ENCODE measurements at places on chromosomes 5 and 9.

GRCh38 chr5:79105868-79106267 is 5.7 kb upstream of the BHMT start:
- no peak for DNase-seq

DNA sequence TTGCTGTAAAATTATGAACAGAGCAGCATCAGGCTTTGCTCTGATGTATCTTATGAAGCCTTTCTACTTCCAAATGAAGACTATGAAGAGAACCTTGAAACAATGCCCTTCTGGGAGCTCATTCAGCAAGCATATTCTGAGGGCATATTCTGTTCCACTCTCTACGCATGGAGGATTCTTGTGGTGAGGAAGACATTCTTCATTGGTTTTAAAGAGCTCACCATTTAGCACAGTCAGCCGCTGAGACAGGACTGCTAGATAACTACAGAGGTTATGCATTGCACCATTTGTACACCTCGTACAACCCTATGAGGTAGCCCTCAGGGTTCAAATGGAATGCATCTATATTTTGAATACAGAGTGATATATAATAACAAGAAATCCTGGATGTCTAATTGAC is 61.0 kb downstream of the INVS start:
- DNase-seq = no peak

- DNase-seq = no peak
These were observed 214.7 kb downstream of the DENND1A start for GRCh38 chr9:123715258-123715657.

DNA sequence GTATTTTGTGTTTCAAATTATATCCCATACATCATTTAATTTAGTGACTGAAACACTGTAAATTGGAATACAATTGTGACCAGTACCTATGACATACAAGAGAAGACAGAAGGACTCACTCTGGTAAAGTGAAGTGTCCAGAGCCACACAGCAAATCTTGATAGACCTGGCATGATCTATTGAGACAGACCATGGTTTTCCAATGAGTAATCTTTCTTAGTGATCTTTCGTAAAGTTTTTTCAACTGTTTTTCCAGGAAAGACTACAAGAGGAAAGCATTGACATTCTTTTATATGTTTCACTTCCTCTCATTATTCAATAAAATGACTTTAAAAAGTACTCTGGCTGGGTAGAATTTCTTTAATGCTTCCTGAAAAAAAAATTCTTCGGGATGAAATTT is 43.3 kb upstream of the ALDH1A1 start:
- no peak for DNase-seq

DNA sequence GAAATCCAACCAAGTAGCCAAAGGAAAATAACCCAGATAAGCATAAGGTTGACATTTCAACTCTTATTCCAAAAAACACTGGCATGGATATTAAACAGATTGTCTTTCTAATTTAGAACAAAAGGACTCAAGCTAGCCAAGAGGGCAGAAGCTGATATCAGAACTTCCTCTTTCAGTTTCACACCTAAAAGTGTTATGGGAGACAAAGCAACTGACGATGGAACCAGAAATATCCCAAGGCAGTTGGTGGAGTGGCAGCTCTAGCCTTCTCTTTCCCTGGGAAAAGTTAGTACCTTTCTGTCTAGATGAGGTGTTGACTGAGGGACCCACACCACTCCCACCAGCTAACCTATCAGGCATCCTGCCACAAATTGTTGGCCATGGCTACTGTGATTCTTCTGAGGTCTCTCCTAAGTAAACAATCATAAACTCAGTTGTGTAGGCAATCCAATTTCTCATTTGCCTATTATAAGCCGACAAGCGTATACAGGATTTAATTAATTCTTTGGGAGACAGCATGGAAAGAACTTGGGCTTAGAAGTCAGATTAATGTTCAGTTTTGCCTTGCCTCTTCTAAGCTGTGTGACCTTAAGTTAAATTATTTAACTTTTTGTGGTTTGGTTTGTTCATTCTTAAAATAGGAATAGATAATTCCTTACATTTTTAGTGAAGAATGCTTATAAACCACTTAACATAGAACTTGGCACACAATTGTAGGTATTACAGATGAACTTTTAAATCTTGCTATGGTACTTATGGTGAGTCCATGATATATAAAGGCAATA is 110.9 kb upstream of the ADAMTSL1 start:
- DNase-seq = no peak

DNA sequence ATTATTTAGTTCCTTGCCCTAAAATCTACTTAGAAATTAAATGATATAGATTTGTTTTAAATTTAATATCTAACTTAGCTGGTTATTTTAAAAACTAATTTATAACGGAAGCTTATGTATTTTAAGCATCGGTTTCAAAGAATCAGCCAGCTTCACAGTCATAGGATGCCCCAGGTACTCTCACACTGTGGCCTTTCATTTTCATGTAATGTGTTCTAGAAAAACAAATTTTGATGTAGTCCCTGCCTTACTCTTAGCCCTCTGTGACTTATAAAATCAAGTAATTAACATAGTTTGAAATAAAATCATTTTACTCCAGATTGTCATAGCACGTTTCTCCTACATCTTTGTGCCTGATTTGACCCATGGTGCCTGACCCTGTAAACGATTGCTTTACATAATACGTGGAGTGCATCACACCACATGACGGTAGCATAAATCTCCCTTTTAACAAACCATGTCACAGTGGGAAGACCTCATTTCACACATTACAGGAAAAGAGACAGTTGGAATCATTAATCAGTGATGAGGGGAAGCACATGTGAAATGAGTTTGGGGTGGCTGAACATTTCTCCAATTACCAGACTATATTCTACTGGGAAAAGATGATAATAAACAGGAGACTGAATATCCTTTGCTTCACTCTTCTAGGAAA is 731.5 kb upstream of the CDH9 start:
- DNase-seq = no peak

- DNase-seq = no peak
These were observed 10.7 kb downstream of the ALAD start for GRCh38 chr9:113390192-113390960.

DNA sequence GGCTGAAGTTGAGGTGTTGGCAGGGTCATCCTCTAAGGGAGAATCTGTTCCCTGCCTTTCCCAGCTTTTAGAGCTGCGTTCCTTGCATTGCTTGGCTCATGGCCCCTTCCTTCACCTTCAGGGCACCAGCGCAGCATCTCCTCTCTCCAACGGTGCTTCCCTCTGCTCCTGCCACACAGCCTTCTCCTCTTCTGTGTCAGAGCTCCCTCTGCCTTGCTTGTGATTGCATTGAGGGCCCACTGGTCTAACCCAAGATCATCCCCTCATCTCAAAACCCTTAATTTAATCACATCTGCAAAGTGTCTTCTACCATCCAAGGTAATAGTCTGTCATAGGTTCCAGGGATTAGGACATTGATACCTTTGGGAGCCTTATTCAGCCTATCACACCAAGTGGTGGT is 205.7 kb upstream of the TBCA start:
- no peak for DNase-seq

GRCh38 chr9:12748016-12748415 is 26.8 kb upstream of the LURAP1L start:
- DNase-seq = peak; percentile 15

DNA sequence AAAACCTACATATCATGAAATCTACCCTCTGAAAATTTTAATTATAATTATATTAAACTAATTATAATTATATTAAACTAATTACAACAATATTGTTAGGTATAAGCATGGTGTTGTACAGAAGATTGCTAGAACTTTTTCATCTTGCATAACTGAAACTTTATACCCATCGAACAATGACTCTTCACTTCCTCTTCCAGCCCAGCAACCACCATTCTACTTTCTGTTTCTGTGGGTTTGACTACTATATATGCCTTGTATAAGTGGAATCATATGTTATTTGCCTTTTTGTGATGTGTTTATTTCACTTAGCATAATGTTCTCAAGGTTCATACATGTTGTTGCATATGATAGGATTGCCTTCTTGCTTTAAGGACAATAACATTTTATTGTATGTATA is 274.2 kb upstream of the CCNH start:
- no peak for DNase-seq

DNA sequence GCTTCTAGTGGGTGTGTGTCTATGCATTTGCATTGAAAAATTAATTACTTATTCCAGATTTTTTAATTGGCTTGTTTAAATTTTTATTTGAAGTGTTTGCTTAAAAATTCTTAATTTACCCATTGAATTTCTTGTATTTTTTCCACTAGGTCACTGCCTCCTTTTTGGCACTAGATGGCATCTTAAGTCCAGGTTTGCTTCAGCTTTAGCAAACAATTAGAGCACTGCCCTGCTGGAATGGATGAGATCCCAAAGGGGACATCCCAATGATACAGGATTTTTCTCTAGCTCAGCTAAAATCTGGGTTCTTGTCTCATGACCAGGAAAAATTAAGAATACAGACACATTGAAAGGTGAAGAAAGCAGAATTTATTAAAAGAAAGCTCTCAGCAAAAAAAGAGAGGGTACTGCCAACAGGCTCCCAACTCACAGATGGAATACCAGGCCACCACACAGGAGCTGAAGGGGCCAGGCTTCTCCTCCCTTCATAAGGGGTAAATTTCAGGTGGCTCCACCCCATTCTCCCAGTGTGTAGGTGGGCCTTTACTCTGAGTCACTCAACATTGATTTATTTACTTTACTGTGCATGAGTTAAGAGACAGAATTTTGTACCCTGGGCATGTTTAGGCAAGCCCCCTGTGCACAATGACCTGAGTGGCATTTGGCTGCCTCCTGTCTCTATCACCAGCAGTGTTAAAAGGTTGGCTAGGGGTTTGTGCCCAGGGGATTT is 532.4 kb downstream of the ANXA1 start:
- DNase-seq = peak; percentile 49

DNA sequence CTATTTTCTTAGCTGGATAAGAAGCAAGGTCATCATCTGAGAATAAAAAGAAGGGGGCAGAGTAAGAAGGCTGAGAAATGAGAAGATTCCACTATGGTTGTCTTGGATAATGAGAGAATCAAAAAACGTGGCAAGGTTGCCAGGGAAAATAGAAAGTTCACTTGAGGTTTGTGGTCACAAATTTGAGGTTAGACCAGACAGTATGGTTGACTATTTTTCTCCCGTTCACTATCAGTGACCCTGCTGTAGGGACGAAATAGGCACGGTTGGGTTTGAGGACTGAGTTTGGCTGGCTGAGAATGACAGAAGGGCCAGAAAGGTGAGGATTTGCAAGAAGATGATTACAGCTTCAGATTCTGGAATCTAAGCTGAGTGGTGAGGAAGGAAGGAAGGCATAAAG is 266.0 kb upstream of the ZNF462 start:
- DNase-seq = no peak

DNA sequence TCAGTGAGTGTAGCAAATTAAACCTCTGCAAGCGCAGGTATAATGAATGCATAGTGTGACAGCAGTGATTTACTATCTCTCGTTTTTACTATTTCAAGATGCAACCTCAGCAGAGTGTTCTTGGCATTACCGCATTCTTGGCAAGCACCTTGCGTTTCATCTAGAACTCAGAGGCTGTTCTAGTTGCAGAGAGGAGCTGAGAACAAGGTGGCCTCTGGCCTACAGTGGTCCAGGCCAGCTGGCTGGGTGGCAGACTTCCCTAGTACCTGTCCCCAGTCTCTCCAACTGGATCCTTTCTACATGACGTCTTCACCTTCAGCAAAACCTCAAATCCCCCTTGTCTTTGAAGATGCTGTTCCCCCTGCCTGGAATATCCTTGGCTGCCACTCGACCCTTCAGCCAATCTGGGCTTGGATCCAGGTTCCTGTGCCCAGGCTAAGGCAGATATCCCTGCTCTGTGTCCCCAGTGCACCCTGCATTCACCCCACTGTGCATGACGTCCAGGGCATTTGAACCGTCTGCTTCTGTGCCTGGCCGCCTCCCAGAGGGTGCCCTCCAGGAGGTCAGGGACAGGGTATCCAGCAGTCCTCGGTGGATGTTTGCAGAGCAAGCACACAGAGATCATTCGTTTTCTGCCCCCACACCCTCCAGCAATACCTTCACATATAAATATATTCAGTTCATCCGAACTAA is 120.4 kb upstream of the CPEB4 start:
- DNase-seq = no peak

DNA sequence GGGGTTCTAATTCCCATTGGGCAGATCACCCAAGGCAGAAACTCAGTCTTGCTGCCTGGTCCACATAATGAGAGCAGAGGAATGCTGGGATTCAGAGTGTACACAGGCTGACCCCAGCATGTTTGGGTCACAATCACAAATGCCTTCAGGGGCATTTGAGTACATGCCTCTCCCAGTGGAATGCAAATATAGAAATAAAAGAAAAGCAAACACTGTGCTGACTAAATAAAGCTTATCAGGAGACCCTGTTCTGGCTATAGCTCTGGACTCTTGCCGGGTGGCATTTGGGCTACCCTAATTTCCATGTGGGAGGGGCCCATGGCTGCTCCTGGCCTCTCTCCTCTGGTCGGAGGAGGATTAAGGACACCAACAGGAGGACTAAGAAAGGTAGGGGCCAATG is 121.4 kb downstream of the DOCK8 start:
- DNase-seq = no peak

GRCh38 chr5:109656829-109657228 is 32.9 kb upstream of the MAN2A1 start:
- peak; percentile 95 for DNase-seq

DNA sequence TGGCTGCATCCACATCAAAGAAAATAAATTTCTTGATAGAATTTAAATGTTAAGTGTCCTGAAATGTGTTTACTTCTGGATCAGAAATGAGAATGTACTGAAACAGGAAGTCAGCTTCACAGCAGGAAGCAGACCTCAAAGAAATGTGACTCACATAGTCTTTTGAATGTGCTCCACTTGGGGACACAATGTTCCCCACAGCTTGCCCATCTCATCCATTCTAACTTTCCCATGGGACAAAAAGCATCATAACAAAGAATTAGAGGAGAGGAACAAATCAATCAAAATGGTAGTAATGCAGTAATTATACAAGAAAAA is 85.7 kb downstream of the GRAMD2B start:
- peak; percentile 38 for DNase-seq

GRCh38 chr5:79005151-79005550 is 20.0 kb upstream of the ARSB start:
- DNase-seq = no peak

- no peak for DNase-seq
These were observed 8.5 kb upstream of the C9orf72 start for GRCh38 chr9:27581826-27582225.

- peak; percentile 92 for DNase-seq
These were observed at the start of gene NDFIP1 for GRCh38 chr5:142108432-142109330. Gene NDFIP1 (plus strand): TSS chr5:142108779. CDS start chr5:142108975, 196 bp downstream.

DNA sequence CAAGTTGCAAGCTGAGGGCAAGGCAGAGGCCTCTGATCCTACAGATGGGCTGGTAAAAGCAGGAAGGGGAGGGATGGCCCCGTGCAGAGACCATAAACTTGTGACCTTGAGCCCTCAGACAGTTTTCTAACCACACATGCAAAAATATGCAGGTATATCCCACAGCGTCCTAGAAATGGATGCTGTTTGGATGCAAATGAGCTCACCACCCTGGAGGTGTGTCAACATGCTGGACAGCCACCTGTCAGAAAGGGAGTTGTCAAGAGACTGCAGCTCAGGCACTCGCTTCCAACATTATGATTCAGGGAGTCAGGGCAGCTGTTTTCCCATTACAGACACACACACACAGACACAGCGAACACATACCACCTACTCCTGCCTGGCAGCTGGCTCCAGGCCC is 97.3 kb upstream of the PANK3 start:
- no peak for DNase-seq

GRCh38 chr5:114912189-114912920 is 257.4 kb downstream of the TRIM36 start:
- DNase-seq = no peak

- no peak for DNase-seq
These were observed 34.1 kb upstream of the UNC5A start for GRCh38 chr5:176776141-176776865.

All from Daoy (cell line).